ENCODE measurements at places on chromosomes 5 and 9.

GRCh38 chr5:143016777-143017516 lies 246.8 kb downstream of the ARHGAP26 start:
- DNase-seq, result no peak

DNA sequence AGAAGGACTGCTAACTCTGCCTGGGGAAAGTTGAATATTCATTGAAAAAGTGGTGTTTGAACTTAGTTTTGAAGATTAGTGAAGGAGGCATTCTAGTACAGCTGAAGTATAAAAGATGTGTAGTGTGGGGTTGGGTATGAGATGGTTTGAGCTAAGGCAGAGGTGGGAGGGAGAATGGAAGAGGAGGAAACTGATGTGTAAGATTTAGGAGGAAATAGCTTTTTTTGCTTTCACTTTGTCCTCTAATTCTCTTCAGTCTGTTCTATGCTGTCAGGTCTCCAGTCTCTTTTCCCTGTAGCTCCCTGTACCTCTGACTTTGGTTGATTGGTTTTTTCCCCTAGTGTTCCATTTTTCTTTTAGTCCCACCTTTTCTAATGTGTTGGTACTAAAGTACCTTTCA lies 9.0 kb downstream of the CREBRF start:
- DNase-seq, result no peak

DNA sequence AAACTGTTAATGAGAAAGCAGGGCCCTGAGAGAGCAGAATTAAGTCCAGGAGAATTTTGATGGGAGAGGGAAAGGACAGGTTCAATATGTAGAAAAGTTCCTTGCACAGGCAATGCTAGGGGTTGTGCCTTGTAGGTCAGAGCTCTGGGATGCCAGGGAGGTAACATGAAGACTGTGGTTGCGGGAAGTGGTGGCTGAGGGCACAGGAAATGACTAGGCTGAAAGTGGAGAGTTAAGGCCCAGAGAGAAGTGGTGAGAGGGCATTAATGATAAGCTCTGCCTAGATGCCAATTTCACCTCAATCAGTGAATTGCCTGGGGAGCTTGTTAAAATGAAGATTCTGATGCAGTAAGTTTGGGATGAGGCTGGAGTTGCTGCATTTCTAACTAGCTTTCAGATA lies 31.5 kb upstream of the PPP3R2 start:
- no peak for DNase-seq

DNA sequence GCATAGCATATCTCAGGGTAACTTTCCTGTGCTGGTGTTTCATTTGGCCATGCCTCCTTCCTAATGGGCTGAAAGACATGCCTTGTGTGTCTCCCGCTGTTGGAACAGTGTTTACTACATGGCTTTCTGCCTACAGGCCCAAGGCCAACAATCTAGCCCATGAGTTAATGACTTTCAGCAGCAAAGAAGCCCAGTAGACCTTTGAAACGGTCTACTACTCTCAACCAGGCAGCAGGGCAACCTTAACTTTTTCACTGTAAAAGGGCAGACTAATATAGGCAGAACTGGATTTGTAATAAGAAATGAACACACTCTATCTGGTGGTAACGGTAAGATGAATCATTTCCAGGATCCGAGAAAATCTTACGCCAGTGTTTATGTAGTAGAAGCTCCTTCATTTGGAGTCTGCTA lies 21.0 kb downstream of the C5orf15 start:
- no peak for DNase-seq

GRCh38 chr5:58565033-58565432 lies 17.8 kb upstream of the RAB3C start:
- DNase-seq, result no peak

- DNase-seq, result no peak
Measured at GRCh38 chr5:23071682-23072081, 218.5 kb upstream of the CDH12 start.

- no peak for DNase-seq
Measured at GRCh38 chr5:82540301-82540700, 262.1 kb upstream of the RPS23 start.

DNA sequence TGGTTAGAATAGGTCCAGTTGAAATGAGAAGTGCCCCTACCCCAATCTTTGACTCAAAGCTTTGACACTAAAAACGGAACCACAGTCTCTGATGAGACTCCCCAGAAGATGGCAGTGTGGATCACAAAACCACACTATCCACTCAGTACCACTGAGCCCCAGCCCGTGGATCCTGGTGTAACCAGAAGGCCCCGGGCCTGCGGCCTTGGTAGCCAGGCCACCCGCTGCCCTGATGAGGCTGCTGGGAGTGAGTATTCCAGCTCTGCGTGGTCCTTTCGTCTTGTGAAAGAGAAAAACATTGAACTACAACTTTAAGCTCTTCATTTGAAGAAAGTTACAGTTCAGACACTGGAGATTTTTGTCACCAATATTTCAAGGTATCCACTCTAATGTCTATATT lies 42.2 kb upstream of the FBP1 start:
- DNase-seq, result peak; percentile 37

GRCh38 chr5:151686674-151687407 lies at the start of gene SPARC:
SPARC (minus strand) TSS chr5:151686915; CDS start chr5:151676188, 10,727 bp downstream.
- DNase-seq, result no peak

- DNase-seq, result no peak
Measured at GRCh38 chr9:125906144-125906543, 159.0 kb downstream of the PBX3 start.

DNA sequence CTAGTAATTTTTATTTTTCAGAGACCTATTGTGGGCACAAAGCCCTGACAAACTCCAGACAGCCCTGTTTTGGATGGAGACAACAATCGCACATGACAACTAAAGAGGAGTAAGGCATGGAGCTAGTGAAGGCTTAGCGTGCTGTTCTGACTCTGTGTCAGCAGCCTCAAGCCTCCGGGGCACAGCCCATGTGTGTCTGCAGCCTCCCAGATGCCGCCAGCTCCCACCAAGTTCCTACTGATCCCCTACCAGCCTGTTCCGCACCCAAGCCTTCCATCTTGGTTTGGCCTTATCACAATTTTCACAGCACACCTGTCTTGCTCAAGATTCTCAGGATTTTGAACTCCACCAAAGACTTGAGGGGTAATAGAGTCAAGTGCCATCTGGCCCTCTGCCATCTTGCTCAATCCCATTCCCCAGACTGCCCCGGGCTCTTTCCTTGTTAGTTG lies 70.3 kb upstream of the SH3PXD2B start:
- DNase-seq, result no peak

DNA sequence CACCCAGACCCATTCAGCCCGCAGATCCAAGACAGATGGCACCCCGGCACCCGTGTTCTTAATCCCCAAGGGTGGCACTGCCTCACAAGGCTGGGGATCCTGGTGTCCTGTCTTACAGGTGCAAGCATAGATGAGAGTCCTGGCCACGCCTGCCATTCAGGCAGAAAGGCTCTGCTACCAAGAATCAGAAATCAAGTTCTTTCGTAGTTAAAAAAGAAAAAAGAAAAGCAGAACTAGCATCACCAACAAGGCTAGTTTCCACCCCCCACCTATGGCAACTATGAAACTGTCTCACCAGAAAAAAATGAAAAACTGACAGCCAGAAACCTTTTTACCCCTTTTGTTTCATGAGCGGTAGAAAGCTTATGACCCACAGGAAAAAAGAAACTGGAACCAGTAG lies 170.4 kb downstream of the SYK start:
- DNase-seq, result no peak

GRCh38 chr9:128632066-128632465 lies 24.6 kb downstream of the DYNC2I2 start:
- no peak for DNase-seq

DNA sequence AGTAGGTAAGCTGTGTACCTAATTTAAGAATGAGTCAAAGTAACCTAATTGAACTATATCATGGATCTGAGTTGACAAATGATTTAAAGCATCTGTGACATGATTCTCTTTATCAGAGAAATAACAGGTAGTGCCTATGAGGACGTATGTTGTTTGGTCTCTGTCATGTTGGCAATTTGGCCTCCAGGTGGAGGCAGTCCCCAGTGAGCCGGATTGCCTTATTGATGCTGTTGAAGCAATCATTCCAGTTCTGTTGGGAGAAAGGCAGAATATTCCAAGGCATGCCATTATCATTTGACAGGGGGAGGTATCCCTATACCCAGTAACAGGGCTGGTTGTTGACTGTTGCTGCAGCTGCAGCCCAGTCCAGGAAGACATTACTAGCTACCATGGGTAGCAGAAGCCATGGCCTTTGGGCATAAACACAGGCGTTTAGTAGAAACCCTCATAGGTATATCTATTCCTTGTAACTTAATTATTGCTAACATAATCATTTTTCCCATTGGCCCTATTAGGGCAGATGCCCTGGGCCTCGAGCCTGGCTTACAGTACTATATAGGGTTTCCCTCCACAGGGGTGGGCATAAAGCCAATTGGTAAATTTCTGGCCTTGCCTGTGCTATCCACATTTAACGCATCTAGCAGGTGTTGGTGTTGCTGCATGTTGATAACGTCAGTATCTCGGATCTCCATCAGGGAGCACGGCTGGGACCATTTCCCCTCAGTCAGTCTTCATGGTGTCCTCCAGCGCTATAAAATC lies 12.2 kb upstream of the SLC22A4 start:
- no peak for DNase-seq

DNA sequence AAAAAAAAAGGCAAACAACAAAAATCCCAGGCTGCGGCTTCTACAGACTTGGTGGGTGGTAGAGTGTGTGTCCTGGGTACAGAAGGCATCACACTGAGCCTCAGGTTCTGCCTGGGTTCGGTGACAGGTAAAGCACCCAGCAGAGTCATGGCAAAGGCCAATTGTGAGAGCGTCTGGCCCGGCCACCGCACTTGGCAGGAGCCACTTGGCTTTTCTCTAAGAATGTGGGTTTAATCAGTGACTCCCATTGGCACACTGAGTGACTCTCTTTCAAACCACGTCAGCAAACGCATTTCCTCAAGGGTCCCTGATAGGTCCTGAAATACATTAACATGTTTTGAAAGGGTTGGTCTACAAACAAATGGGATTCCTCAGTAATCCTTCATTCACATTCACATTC lies 17.0 kb downstream of the COL23A1 start:
- DNase-seq, result no peak

- no peak for DNase-seq
Measured at GRCh38 chr5:155834271-155834975, 492.5 kb upstream of the SGCD start.

GRCh38 chr5:83059341-83059740 lies 17.9 kb downstream of the TMEM167A start:
- DNase-seq, result no peak

DNA sequence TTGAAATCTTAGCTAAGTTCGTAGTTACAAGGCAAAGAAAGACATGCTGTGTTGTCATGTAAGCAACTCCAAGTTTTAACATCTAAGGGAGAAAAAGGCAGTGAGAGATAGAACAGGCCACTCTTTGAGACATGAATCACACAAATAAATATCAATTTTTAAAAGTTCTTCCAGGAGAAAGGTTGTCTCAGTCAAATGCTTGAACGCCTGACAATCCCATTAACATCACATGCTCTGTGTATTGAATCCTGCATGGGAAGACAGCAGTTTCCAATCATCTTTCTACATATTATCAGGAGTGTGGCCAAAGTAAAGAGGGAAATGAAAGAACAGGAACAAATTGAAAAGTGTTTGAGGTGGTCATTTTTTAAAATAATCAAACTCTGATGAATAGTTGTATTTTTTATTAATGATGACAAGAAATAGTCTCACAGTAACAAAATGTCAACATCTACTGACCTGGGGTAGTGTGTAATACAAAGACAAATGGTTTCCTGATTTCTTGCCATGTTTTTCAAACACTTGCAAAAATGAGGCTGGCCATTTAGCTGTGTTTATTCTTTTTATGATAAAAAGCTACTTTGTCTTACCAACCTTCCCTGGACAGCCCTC lies 6.4 kb upstream of the C6 start:
- DNase-seq, result no peak

DNA sequence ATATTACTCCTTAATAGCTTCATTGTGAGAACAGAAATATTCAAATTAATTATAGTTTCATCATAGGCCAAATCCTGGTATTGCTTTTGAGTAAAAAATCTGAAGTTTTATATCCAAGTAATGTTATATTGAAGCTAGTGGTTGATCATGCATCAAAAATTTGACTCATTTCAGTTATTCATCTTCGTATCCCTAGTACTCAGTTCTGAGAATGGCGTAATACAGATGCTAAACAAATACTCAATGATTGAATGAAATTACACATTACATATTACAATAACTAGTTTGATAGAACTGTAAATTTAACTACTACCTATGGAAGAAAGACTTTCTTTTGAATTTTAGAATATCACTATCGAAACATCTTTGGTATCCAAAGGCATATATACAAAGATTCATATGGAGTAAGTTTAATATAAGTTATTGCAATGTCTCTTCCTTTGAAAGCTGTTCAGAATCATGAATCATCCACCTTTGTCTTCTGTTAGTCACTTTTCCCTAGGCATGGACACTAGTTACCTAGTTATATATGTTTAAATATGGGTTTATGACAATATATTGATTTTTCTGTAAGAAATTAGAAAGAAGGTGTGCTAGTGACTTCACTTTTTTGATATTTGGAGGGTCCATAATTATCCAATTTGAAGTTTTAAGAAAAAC lies 5.0 kb upstream of the ZNF462 start:
- no peak for DNase-seq

DNA sequence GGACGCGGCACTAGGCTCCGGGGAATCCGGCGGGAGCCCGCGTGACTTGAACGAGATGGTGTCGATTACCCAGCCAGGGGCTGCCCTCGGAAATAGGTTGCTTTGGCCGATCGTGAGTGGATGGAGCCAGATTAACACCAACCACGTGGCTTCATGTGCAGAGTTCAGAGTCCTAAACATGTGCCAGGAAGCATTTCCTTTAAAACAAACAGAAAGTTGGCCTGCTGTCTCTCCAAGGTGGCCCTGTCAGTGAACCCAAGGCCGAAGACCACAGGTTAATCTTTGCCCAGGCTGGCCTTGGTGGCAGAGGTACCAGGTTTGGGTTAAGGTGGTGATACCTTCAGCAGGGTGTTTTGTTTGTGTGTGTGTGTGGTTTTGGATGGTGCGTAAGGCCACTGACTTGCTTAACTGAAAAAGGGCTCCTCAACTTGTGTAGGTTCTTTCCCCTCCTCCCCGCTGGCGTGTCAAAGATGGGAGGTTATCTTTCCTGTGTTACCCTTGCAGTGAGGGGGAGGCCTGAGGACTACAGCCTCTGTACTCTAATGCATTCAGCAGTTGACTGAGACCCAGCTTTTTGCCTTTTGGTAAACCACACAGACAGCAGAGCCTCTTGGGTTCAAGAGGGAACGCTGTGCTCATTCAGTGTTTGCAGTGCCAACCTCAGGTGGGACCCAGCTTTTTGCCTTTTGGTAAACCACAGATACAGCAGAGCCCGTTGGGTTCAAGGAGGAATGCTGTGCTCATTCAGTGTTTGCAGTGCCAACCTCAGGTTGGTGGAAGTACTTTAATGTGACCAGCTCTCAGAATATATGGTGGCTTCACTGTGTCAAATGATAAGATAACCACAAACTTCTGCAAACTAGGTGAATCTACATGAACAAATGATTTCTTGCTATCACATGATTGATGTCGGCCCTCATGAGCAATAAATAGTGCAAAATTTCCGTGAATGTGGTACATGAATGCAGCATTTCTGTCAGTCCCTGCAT lies 1.4 kb downstream of the IQGAP2 start:
- DNase-seq, result no peak

DNA sequence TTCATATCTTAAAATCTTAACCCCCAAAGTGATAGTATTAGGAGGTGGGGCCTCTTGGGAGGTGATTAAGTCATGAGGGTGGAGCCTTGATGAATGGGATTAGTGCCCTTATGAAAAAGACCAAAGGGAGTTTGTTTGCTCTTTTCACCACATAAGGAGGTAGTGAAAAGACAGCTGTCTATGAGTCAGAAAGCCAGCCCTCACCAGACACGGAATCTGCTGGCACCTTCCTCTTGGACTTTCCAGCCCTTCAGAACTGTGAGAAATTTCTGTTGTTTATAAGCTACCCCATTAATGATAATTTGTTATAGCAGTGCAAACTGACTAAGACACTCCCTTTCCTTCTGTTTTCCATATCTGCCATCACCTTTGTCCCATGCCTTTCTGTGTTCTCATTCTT lies 20.8 kb downstream of the IFNB1 start:
- DNase-seq, result no peak

All from GM12892 (cell line).